ENCODE measurements at places on chromosomes 1 and 21.

DNA sequence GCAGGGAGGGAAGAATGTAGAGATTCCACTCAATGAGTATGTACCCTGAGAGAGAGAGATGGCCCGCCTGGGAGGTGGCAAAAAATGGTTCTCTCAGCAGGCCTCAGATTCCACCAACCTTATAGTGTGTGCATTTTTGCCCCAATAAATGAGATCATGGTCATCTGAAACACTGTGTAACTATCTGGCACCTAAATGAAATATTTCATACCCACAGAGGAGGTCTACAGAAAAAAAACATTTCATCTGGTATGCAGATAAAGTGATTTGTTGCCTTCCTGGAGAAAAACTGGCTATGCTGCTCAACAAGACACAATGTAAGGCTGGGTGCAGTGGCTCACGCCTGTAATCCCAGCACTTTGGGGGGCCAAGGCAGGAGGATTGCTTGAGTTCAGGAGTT, 4.9 kb downstream of the TMCO2 start:
- DNase-seq: peak; percentile 15

GRCh38 chr1:232423591-232423990, 206.3 kb downstream of the SIPA1L2 start:
- DNase-seq: peak; percentile 36

- no peak for DNase-seq
These were observed 12.0 kb downstream of the PPFIA4 start for GRCh38 chr1:203038217-203038741.

- DNase-seq: no peak
These were observed 28.2 kb downstream of the PKP1 start for GRCh38 chr1:201311356-201312011.

DNA sequence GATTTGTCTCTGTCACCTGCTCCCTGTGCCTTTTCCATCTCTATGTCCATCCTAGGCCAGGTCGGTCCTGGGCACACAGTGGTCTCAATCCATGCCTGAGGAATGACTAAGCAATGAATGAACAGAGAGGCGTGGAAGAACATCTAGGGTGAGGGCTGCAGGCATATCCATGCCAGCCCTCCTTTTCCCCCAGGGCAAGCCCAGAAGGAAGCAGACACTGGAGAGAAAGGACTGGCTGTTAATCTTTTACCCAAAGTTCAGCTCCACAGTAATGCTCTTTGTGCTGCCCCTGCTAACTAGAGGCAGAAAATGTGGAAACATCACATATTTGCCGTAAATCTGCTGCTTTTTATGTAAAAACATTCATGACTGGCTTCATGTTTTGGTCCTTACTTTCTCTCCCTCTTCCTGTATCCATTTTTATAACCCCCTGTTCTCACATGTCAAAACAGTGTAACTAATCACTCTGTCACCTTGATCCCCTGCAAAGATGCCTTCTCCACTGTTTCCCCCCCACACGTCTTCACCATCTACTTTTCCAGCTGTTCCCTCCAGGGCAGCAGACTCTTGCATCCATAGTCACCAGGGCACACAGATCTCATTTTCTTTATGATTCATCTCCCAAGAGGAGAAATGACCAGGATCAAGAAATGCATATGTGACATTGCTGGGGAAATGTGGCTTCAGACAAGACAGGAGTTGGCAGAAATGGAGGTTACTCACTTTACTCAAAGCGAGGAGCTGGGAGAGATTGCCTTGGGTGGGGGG, 166.4 kb upstream of the PROX1 start:
- no peak for DNase-seq

DNA sequence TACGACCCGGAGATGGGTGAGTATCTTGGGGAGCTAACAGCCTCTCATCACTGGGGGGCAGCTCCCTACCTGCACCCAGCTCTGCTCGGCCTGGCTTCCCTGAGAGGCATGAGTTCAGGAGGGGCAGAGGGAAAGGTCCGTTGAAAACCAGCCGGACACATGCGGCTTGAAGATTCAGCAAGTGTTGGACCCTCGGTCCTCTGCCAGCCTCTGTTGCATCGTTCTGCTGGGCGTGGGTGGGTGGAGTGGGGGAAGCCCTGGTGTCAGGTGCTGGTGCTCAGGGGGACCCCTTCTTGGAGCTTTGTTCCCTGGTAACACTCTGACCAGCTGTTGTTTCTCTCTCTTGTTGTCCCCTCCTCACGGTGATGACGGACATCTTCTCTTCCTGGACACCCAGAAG, 20.9 kb downstream of the PSEN2 start:
- no peak for DNase-seq

GRCh38 chr1:12333036-12333785, 103.4 kb downstream of the VPS13D start:
- no peak for DNase-seq

- DNase-seq: no peak
These were observed 34.2 kb upstream of the TTC22 start for GRCh38 chr1:54835131-54835898.

DNA sequence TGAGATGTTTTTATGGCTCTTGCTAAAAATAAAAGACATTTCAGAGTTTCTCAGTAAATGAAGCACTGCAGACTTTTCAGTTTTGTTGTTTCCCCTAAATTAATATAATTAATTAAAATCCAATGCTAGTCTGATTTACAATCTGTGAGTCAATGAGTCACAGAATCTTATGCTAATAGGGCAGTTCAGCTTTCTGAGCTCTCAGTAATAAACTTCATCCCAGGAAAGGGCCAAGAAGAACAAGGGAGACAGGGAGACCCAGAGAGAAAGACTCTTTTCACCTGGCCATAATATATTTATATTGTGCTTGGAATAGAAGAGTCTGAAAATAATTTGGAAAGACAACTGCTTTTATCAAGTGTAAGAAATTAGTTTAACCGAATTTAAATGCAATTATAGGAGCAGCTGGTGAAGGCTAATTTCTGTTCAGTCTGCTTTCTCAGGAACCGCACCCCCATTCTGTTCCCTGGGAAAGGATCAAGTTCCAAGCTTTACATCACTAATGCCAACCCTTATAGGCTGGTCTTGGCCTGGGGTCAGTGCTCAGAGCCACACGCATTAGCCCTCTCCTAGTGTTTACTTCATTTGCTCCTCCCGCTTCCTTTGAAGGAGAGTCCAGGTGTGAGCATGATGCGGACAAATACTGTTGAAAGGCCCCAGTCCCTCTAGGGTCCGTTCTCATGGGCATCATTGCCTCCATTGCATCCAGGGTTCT, 145.6 kb downstream of the ZBTB18 start:
- no peak for DNase-seq

DNA sequence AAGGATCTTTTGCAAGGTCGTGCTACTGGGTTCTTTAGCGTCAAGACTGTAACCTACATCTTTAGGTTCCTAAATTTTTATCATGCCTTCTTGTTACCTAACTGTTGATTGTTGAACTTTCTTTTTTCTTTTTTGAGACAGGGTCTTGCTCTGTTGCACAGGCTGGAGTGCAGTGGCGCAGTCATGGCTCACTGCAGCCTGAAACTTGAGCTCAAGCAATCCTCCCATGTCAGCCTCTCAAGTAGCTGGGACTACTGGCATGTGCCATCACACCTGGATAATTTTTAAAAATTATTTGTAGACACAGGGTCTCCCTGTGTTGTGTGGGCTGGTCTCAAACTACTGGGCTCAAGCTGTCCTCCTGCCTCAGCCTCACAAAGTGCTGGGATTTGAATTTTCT, 52.9 kb downstream of the NFIA start:
- DNase-seq: no peak

DNA sequence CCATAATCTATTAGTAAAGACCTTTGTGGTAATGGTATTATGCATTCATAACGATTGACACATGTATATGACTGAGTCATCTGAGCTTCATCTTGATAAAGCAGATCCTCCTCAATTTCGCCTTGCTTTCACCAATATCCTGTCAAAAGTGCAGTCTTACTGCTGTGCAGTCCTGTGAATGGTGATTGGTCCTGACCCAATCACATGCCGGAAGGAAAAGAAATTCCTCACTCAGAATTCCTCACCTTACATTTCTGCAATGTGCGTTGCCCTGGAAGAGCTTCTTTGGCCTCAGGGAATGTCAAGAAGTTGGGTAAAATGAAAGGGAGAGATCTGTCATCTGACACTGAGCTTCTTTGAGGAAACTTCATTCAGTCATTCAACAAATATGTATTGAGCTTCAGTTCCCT, 121.0 kb upstream of the TSPAN2 start:
- DNase-seq: peak; percentile 70

- no peak for DNase-seq
These were observed 87.9 kb upstream of the LYST start for GRCh38 chr1:235954306-235955283.

GRCh38 chr1:192691041-192691440, 55.1 kb downstream of the RGS13 start:
- DNase-seq: no peak

GRCh38 chr1:65056866-65057265, 90.5 kb upstream of the JAK1 start:
- DNase-seq: peak; percentile 25

GRCh38 chr1:184929711-184930202, 44.6 kb downstream of the NIBAN1 start:
- no peak for DNase-seq

- peak; percentile 70 for DNase-seq
These were observed 44.1 kb downstream of the UCK2 start for GRCh38 chr1:165871311-165872067.

- no peak for DNase-seq
These were observed 415 bp upstream of the LAD1 start for GRCh38 chr1:201399352-201400126.

GRCh38 chr1:237976331-237976730, 85.6 kb upstream of the ZP4 start:
- DNase-seq: no peak

GRCh38 chr1:18094096-18094495, 13.5 kb upstream of the IGSF21 start:
- no peak for DNase-seq

DNA sequence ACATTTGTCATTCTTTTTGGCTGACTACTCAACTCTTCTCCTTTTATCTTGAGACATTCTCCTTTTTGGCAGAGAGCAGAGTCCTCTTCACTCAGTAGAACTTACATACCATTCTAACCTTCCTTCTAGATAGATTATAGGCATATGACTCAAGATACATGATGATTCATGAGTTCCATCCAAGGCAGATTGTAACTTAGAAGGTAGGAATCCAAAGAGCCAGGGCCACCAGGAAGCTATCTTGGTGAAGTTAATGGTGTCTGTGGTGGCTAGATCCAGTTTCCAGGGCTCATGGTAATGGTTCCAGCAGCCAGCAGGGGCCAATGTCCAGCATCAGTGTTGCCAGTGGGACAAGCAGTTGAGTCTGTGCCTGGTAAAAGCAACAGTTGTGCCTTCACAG, 76.1 kb upstream of the KIAA0040 start:
- peak; percentile 3 for DNase-seq

GRCh38 chr1:60908159-60908558, 174.2 kb upstream of the NFIA start:
- no peak for DNase-seq

GRCh38 chr1:10272274-10272673, 61.9 kb downstream of the KIF1B start:
- no peak for DNase-seq

DNA sequence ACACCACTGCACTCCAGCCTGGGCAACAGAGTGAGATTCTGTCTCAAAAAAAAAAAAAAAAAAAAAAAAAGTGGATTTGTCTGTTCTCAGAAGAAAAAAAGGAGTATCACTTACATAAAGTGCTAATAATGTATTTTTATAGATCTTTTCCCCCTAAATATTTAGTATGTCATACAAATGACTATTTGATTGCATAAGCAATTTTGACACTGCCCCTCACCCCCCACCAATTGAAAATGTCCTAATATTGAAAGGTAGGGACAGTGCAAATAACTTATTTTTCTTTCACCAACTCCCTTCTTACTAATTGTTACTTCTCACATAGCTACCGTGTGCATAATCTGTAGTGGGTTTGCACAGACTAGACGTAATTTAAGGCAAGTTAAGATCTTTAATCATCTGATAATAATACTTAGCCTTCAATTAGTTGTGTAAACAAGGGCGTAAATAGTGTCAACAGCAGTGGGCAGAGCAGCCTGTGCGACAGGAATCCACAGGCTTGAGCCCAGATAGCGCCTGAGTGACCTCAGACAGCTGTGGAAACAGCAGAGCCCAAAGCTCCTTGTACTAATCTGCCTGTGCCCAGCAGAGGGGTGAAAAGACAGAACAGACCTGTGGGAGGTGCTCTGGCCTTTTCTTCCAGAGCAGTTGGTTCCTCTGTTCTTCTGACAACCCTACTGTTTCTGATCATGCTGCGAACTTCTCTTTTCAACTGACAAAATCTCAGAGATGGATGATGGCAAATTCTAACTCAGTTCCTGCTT, 4.5 kb upstream of the IER5 start:
- DNase-seq: peak; percentile 83

DNA sequence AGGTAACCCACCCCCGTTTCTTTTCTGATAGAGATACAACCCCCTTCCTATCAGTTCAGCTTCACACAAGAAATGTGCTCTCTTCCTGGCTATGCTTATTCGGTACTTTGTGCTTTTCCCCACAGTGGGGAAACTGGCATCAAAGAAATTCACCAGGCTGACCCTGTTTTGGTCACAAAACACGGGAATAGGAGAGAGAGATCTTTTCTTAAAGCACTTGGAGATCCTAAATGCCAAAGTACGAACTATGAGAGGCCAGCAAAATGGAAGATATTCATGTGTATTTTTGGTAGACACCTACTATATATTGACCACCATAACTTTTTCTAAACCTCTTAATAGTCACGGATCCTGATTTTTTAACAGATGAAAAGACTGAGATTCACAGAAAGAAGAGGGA, 30.0 kb downstream of the SLC30A10 start:
- no peak for DNase-seq

- DNase-seq: no peak
These were observed 59.6 kb downstream of the CAPZB start for GRCh38 chr1:19425646-19426239.

- peak; percentile 98 for DNase-seq
These were observed 41.8 kb downstream of the GATAD2B start for GRCh38 chr1:153880962-153881361.

DNA sequence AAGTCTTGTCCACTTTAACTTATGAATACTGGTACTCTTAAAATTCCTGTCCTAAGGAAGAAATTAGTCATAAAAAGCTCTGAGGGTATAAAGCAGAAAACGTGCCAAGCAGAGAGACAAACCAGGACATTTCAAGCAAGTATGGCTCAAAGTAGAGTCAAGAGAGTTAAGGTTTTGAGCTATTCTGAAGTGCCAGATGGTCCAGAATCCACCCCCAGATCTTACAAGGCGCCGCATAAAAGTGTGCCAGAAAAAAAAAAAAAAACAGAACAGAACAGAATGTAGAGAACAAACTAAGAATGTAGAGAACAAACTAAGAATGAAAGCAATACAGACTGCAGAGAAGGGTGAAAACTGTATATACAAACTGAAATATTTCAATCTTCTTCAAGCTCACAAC, 12.5 kb downstream of the EPS15 start:
- DNase-seq: peak; percentile 91

DNA sequence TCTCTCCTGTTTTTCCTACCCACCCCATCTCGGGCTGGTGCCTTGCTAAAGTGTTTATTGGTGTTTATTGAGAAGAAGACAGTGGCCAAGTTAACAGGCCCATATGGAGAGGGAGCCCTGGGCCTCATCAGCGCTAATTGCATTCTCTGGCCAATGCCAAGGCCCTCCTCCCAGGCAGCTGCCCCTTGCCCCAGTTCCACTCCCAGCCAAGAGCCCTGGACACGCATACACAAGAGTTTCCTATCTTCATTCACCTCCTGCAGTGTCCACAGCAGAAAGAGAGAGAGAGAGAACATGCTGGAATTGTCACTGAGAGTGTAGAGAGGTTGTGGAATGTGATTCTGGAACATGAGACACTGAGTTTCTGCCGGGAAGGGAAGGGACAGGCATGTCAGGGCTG, 25.4 kb upstream of the VWA5B1 start:
- DNase-seq: peak; percentile 16
